GM23248 (cell line): ENCODE measurements at places on chromosomes 12 and 14. TPM values are rescaled to one million over a fixed set of nuclear protein-coding genes. Genes with fewer than 3 reads are reported as not detected.

DNA sequence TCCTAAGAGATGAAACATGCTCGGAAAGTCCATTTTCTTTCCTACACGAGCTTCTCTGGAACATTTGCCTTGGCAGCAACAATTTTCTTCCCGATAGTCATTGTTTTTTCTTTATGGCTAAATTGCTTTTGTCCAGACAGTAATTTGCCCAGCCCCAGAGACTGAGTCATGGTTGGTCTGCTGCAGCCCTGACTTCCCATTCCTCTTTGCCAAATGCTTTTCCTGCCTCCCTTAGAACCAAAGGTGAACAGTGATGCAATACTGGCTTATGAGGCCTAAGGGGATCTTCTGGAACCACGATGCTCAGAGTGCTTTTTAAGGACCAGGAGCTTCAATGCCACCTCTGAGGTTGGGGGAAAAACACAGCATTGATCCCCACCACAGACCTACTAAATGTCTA, 1599.6 kb upstream of the TMEM132C start:
- DNase-seq = peak; percentile 78

GRCh38 chr14:93939304-93940229, 12.4 kb downstream of the FAM181A start:
- DNase-seq = peak; percentile 76

- no peak for DNase-seq
These were observed 33.2 kb upstream of the CD69 start for GRCh38 chr12:9793779-9794395.

DNA sequence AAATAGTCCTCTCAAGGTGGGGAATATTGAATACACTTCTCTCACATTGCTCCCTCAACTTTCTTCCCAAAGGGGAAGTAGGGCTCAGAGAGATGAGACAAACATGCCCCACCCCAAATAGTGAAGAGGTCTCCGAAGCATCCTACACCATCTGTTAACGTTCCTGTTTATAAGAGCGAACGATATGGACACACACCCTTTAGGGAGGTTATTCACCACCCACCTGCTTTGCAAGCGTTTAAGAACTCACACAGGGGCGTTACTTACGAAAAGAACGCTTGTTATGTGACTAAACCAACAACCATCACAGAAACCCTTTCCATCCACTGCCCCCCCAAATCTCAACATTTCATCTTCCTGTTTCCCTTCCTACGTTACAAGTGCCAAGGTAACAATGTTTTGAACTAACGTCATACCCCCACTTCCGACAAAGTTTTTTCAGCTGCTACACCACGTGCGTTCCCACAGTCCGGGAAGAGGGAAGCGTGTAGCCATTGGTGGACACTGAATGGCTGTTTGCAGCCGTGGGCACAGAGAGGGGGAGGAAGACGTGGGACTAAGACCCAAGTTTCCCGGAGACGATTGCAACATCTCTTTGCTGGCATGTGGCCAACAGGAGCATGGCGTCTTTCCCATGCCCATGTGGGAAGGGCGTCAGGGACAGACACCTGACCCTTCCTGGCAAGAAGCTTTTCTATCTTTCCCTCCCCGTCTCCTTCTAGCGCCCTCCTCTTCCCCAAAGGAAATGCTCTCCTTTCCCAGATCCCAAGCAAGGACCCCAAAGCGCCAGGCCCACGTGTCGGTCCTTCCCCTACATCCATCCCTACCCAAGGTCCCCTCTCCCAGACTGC, 1.2 kb downstream of the YBX3 start:
- DNase-seq = peak; percentile 97

GRCh38 chr12:121579190-121579791, 1.5 kb downstream of the KDM2B start:
- peak; percentile 64 for DNase-seq

DNA sequence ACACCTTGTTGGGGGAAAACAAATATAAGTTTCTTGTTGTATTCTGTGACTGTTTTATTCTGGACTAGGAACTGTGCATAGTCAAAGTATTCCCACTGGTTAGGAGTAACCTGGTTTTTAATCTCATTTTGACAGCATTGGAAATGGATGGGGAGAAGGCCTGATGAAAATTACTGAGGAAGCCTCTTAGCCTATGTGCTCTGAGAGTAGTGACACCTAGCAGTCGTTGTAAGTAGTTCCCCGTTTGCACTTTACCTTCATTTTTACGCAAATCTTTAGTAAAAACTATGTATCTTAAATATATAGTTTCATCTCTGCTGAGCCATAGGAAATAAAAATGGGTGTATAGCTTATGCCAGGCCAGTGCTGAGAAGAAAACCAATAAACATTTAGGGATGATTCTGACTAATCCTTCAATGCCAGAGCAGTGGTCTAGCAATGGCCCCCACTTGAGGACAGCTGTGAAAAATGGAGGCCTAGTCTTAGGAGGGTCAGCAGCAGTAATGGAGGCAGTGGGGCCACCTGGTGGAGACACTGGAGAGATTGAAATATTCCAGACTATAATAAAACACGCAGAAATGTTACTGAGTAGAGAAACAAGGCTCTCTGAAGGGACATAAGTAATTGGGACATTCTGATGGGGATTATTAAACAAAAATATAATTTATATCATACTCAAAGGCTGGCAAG, 133.2 kb upstream of the NOVA1 start:
- peak; percentile 30 for DNase-seq

GRCh38 chr12:132108211-132108832, 35.8 kb downstream of the DDX51 start:
- no peak for DNase-seq

The TAS2R9 gene
- polyA plus RNA-seq = not detected in 2 replicates

The KERA gene
- polyA plus RNA-seq = not detected in 2 replicates
